Mucosa of descending colon (tissue), 3 donors: ENCODE measurements at places on chromosomes 3 and 15. TPM values are rescaled to one million over a fixed set of nuclear protein-coding genes. Genes with fewer than 3 reads are reported as not detected.
A peak's percentile ranks its signal among the peaks of the same experiment; 100 is the strongest.

DNA sequence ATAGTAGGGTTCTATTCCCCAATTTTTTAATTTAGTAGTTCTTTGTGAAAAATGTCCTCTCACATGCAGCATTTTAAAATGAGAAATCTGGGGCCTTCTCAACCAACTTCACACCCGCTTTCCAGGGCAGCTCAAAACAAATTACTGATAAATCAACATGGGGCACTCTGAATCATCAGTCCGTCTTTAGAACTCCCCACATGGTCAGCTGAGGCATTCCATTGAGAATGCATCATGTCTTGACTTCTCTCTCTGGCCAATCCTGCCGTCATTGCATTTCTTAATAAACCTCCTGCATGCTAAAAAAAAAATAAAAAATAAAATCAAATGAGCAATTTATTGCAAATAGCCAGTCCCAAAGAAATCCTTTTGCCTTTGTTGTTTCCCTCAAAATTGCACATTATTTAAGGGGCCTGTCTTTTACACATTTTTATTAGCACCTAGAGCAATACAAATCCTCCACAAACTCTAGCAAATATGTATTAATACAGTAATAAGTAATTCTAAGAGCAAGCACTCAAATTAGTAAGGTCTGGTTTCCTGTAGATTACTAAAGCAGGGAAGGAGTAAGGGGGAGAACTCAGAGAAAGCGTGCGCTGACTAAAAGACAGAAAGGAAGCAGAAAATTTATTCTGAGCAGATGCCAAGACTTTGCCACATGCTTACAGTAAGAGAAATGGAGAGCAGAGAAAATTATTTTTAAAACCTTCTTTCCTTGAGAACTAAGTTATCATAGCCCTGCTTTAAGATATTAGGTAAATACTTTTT, 175.7 kb downstream of the TNIK start:
- DNase-seq: no peak

DNA sequence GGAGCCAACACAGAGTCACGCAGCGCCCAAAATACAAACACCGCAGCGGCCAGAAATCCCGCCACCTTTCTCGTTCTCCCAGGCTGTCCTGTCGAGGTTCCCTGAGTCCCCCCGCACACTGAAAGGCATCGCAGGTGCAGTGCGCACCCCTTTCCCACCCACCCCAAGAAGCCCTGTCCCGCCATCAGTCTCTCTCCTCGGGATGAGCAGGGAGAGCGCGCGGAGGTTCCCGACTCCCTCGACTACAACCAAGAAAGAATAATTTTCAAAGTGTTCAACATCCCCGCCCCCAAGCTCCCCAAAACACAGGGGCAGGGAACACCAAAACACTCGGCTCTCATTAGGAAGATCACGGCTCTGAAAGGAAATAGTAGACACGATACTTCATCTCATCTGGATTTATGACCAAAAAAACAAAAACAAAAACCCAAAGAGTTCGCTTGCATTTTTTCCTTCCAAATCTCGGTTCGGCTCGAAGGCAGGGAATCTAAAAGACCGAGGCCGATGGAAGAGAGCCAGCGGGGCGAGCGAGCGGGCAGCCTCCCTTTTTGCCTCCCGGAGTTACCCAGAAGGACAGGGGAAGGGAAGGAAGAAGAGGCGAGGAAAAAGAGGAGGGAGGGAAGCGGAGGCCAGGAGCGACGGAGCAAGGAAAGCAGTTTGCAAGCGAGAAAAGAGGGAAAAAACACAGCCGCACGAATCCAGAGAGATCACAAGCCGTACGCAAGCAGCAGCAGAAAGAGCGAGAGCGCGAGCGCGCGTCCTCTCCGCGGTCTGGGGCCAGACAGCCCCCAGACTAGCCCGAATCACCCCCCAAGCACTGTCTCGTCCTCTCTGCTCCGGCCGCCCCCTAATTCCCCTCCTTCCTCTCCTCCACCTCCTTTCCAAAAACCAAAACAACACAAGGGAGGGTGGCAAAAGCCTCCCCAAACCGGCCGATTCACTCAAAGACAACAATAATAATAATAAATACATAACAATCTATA, 808 bp downstream of the BCL6 start:
- peak; percentile 73 for DNase-seq

Gene CELSR3
- 2.7 TPM for total RNA-seq

DNA sequence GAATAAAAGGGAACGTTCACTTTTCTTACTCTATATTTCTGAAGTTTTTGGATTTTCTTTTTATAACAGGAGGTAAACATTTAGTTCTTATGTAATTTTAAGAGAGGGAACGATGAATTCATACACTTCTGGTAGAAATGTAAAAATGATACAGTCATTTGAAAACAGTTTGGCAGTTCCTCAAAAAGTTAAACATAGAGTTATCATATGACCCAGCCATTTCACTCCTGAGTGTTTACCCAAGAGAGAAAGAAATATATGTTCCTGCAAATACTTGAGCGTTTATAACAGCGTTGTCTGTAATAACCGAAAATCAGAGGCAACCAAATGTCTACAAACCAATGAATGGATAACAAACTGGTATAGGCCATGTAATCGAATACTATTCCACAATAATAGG, 20.8 kb upstream of the CCR9 start:
- no peak for DNase-seq

GRCh38 chr3:194686816-194687637, 1.3 kb downstream of the FAM43A start:
- peak; percentile 42 for DNase-seq

Gene SERINC4
- 0.52 TPM for total RNA-seq

DNA sequence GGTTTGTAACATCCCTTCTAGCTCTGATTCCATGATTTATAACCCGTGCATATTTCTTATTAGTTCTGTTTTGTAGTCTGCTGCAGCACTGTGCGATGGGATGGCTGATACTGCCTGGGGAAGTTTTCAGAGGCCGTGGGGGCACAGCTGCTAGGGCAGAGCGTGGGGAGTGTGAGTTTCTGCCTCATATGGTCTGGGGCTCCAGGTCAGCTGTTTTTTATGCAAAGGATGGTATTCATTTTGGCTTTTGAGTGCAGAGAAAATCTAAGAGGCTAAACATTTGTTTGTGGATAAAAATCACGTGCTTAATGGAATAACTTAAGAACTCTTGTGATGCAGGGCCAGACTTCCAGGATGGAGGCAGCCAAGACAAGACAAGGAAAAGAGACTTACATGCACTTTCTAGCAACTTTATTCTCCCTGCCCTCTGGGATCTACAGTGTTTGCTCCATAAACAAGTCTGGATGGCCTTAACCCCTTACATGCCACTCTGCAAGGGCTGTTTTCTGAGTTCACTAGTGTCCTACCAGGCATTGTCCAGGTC, 45.5 kb upstream of the CFAP161 start:
- DNase-seq: no peak

- no peak for DNase-seq
These were observed 355.3 kb upstream of the DCBLD2 start for GRCh38 chr3:99256788-99257187.

Gene PRR23C
- not detected for total RNA-seq

DNA sequence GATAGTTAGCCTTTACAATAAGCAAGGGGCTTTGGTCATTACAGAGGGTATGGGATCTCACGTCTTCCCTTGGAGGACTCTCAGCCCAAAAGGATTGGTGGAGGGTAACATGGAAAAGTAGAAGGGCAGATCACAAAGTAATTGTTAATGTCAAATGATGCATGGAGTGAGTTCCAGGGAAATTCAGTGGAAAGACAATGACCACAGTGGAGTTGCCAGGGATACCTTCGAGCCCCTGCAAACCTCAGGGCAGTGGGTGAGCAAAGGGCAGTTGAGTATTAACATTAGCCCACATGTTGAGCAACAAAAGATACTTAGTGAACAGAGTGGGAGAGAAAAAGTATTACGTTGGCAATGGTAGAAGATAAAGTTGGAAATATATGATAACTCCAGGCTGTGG, 593.4 kb upstream of the NR2F2 start:
- DNase-seq: no peak

DNA sequence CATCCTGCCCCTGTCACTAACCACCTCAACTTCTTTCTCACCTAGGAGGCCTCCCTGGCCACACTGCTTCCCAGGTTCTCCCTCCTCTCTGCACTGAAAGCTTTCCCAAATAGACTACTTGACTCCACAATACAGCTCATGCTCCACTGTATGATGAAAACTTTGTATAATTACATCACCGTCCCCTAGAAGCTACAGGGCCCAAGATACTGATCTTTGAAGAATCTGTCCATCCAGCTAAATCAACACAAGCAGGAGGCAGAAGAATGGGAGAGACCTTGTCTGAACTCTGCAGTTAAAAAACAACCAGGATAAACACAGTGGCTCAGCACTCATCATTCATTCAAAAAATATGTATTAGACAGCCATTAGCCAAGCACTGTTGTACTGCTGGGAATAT, 26.4 kb upstream of the RPS17 start:
- DNase-seq: no peak

- DNase-seq: no peak
These were observed 25.4 kb downstream of the COMMD2 start for GRCh38 chr3:149726716-149727407.

Gene CLDN16
- not detected for total RNA-seq

GRCh38 chr3:195312714-195313113, 41.8 kb upstream of the XXYLT1 start:
- no peak for DNase-seq

Gene MYZAP
- 17.9 TPM for total RNA-seq

GRCh38 chr3:39294446-39295183, 14.8 kb upstream of the CX3CR1 start:
- DNase-seq: no peak

DNA sequence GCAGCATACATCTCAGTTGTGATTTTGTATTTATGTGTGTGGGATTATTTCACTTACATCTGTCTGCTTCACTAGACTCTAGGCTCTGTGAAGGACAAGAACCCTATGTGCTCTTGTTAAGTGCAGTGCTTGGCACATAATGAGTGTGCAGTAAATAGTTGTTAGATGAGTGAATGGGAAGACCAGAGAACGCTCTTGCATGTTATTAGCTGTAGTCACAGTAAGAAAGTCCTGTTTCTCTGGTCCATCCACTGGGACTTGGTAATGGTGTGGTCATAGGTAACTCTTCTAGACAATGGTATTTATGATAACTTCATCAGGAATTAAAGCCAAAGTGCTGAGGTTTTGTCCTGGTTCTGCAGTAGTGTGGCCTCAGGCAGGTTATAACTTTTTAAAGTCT, 1.4 kb upstream of the AQP9 start:
- no peak for DNase-seq

Gene KCNAB1
- 1.2 TPM for total RNA-seq

GRCh38 chr3:61612211-61613194, 51.1 kb downstream of the PTPRG start:
- no peak for DNase-seq

- DNase-seq: no peak
These were observed 55.4 kb upstream of the KLF13 start for GRCh38 chr15:31271224-31271635.

DNA sequence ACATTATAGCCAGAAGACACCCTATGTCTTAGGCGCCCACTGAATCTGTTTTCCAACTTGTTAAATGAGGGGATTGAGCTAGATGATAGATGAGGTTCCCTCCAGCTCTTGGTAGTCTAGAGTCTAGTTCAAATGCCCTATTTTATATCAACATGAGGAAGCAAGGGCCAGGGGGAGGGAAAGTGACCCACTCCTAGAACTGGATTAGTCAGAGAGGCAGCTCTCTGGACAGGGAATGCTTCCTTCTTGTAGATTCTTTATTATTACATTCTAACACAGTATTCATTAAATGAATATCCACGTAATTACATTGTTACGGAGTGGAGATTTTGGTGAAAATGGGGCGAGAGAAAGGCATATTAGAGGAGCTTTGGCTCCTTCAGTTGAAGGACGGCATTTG, 89.5 kb downstream of the RAD18 start:
- DNase-seq: no peak

- no peak for DNase-seq
These were observed 482.2 kb downstream of the RBMS3 start for GRCh38 chr3:29763115-29763514.

DNA sequence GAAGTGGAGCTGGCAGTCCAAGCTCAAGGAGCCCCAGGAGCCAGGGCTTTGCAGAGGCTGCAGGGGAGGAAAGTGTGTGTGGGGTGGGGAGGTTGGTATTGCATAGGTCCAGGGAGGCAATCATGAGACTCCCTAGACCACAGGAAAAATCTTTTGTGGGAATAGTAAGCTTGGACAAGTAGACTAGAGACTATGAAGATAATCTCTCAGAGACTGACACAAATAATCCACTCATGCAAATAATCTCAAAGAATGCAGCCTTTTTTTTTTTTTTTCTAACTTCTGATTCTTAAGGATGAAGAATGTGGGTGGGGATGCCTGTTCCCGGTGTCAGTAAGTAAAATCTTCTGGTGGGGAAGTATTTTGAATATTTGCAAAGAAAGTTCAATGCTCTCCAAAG, 113.7 kb downstream of the GREM1 start:
- no peak for DNase-seq

DNA sequence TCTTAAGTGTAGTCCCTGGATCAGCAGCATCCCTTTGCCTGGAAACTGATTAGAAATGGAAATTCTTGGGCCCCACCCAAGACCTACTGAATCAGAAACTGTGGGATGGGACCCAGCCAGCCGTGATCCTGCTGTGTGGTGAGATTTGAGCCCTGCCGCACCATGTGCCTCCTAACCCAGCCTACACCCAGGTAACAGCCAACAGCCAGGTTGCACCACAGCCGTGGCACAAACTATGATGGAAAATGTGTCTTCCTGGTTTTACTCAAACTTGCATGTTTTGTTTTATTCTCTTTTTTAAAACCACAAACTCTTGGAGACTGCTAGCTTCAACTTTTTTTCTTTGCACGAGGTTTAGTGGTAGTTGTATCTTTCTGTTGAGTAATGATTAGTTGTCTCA, 2.6 kb downstream of the LIMD1 start:
- no peak for DNase-seq

GRCh38 chr3:24225385-24225950, 269.2 kb downstream of the THRB start:
- DNase-seq: no peak

- no peak for DNase-seq
These were observed 4.5 kb upstream of the USP19 start for GRCh38 chr3:49124991-49125670.

Gene MESD
- total RNA-seq: 21.3 TPM

DNA sequence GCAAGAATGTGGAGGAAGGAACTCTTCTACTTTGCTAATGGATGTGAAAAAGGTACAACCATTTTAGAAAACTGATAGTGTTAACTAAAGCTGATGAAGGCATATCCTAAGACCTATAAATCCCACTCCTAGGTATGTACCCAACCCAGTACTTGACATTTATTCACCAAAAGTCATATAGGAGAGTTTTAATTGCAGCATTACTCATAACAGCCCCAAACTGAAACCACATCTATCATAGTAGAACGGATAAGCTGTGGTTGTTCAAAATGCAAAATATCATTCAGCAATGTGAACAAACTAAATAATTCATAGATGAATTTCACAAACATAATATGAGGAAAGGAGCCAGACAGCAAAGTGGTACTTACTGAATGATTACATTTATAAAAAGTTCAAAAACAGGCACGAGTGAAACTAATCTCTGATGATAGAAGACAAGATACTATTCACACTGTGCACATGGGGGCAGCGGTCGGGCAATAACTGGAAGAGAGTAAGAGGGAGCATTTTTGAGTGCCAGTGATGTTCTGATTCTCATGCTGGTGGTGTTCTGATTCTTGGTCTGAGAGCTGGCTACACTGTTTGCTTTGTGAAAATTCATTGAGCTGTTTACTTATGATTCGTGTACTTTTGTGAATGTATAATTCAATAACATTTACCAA, 34.3 kb downstream of the GOLIM4 start:
- no peak for DNase-seq

- no peak for DNase-seq
These were observed 10.7 kb upstream of the MYO5C start for GRCh38 chr15:52306270-52306669.
